ENCODE measurements at places on chromosomes 16 and 17.

DNA sequence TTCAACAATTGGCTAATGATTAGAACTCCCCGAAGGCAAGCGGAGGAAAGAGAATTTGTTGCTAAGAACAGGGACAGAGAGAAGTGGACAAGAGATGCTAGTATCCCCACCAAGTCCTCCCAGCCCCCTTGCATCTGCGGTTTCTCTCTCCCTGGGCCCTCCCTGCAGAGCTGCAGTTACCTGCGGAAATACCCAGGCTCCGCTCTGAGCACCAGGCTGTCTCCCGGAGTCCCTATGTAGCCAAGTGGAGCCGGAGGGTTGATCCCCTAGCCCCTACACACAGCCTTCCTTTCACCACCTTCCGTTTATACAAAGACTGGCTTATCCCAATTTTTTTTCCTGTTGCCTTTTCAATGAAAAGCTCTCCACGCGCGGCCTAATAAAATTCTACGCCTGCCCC lies 834.4 kb downstream of the KCNJ2 start:
- no peak for DNase-seq

- DNase-seq, result no peak
These were observed 37.3 kb downstream of the SPOP start for GRCh38 chr17:49640556-49640955.

GRCh38 chr17:17706140-17707060 lies 25.1 kb downstream of the RAI1 start:
- DNase-seq, result no peak

- DNase-seq, result no peak
These were observed 1.6 kb downstream of the EIF4A3 start for GRCh38 chr17:80145076-80146075.

DNA sequence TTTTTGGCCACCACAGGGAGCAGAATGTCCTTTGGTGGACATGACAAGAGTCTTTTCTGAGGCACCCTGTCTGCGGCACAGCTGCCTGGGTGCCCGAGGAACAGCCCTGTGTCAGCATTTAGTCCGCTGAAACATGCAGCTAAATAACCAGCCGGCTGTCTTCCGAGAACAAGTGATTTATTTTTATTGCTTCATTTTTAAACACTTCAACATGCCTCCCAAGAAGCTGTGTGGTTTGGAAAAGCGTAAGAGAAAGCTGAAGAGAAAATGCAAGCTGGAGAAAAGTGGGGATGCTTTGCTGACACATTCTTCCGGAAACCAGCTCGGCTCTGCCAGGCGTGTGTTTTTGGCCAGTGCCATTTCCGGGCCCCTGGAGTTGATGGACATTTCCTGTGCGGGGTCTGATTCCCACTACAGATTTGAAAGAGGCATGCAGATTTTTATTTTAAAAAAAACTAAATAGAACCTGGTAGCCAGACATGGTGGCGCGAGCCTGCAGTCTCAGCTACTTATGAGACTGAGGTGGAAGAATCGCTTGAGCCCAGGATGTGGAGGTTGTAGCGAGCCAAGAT lies 94.7 kb downstream of the SEC14L1 start:
- DNase-seq, result no peak

- DNase-seq, result no peak
These were observed 127.8 kb upstream of the CDH5 start for GRCh38 chr16:66238696-66239095.

- DNase-seq, result no peak
These were observed 224.2 kb downstream of the CYB561 start for GRCh38 chr17:63221939-63222338.

GRCh38 chr16:21214086-21214485 lies 2.7 kb upstream of the ZP2 start:
- DNase-seq, result peak; percentile 58

GRCh38 chr16:85641305-85641704 lies 28.2 kb downstream of the GSE1 start:
- no peak for DNase-seq

GRCh38 chr16:1019231-1020090 lies 37.9 kb downstream of the SOX8 start:
- no peak for DNase-seq

- no peak for DNase-seq
These were observed 8.2 kb upstream of the CIITA start for GRCh38 chr16:10868596-10869469.

- no peak for DNase-seq
These were observed 86.2 kb upstream of the ZNF469 start for GRCh38 chr16:88296437-88297177.

DNA sequence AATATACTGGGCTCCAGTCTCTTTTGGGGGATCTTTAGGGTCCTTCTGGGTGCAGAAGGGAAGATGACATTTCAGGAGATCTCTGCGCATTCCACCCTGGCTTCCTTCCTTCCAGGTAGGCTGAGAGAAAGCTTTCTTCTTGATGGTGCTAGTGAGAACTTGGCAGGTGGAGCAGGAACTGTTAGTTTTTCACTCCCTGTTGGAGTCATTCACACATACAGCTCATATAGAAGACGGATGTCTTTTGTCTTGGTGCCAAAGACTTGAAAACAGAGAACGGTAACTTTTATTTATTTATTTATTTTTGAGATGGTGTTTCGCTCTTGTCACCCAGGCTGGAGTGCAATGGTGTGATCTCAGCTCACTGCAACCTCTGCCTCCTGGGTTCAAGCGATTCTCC lies 43.9 kb downstream of the PITPNC1 start:
- no peak for DNase-seq

GRCh38 chr16:84190731-84191388 lies at the start of gene ADAD2:
Gene ADAD2, plus strand, starts transcription at chr16:84191157. Its CDS starts 74 bp downstream, at chr16:84191231.
- no peak for DNase-seq

- peak; percentile 86 for DNase-seq
These were observed 3.9 kb upstream of the HEXIM1 start for GRCh38 chr17:45144199-45145034.

DNA sequence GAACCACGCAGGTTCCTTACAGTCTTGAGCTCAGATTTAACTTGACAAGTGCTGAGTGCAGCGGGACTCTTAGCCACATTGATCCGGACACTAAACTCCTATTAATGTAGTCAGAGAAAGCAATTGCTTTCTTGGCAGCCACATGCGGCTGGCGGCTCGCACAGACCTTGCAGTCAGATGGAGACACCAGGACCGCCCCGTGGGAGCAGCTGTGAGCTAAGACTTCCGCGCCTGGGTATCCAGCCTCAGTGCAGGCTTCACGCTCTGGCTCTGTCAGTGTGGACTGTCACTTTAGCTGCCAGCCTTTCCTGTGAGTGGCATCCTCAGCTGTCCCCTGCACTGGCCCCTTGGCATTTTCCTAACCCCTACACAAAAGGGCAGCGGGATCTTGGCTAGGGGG lies 80.9 kb upstream of the NLRP1 start:
- peak; percentile 60 for DNase-seq

GRCh38 chr17:69269131-69269998 lies 40.7 kb upstream of the ABCA10 start:
- DNase-seq, result no peak
